Activated CD8-positive, alpha-beta memory T cell treated with anti-CD3 and anti-CD28 coated beads for 48 hours (primary cell): ENCODE measurements at places on chromosomes 5 and 9.

DNA sequence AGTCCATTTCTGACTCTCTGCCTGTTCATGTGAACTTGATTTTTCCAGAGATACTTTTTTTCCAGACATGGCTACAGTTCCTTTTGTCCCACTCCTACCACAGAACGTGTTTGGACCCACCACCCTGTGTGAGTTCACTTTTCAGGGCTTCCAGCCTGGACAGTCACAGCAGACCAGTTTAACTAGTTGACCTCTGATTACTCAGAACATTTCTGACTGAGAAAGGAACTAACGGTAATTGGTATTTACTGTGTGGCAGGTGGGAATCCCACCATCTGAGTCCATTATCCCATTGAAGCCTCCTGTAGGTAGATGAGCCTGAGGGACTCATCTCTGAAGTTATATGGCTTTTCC lies 210.1 kb downstream of the GOLPH3 start:
- no peak for DNase-seq

DNA sequence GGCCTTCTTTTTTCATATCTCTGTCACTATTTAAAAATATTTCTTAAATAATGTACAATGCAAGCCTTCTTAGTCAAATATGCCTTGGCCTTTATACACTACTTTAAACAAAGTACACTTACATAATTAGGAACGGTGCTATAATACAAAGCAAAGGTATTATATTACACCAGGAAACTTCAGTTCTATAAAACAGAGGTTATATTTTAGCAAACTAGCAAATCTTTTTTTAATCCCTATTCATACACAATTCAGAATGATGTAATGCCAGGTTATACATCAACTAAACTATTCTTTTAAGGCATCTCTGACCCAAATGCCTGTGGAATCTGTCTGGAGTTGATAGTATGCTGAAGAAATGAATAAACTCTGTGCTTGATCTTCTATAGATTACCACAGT lies 10.7 kb upstream of the LURAP1L start:
- DNase-seq: no peak

- no peak for DNase-seq
Measured at GRCh38 chr5:169804861-169805260, 167.8 kb downstream of the DOCK2 start.

DNA sequence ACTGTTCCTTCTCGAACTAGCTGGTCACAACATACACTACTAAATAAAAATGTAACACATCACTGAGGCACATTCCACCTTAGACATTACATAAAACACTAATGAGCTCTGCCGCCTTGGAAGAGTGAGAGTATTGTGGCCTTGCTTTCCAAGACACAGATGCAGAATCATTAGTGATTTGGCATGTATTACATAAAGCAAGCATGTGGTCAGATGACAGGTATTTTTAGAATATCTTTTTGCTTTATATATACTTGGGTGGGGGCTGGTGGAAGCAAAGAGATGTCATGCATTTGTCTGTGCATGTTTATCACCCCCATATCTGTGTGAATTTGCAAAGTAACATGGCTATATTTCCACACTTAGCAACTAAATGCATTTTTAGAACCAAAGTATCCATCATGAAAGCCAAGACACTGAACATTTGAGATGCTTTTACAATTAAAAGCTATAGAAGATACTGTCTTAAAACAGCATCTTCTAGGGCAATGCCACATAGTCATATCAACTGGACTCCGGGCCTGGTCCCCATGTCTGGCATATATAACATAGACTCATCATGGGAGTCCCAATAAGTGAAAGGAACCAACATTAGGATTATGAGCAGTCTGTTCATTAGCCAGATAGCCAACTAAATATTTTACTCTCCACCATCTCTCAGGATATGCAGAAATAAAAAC lies 213.5 kb downstream of the MEF2C start:
- no peak for DNase-seq
